Activated T-helper 17 cell treated with anti-CD3 and anti-CD28 coated beads, Interleukin-2, amount 50 U/mL, for 72 hours (primary cell): ENCODE measurements at places on chromosomes 4 and X.

DNA sequence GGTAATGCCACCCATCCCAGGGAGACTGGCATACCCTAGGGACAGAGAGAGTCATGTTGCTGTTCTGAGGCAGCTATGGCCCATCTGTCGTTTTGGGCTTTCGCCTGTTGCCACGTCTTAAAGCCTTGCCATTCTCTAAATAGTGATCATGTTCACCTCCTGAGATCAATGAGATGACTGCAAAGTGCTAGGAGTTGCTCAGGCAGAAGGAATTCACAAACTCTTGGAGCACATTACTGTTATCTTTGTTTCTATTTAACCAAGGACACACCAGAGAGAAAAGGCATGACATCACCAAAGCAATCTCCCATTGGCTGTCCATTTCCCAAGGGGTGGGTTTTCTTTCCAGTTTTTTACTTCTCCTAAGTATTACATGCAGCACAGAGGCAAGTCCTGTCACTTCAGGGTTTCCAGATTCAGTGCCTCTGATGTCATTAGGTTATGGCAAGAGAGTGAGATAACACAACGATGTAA, 37.1 kb upstream of the SETD7 start:
- no peak for ATAC-seq

GRCh38 chrX:138067415-138067814, 501.5 kb downstream of the ZIC3 start:
- ATAC-seq, result no peak

DNA sequence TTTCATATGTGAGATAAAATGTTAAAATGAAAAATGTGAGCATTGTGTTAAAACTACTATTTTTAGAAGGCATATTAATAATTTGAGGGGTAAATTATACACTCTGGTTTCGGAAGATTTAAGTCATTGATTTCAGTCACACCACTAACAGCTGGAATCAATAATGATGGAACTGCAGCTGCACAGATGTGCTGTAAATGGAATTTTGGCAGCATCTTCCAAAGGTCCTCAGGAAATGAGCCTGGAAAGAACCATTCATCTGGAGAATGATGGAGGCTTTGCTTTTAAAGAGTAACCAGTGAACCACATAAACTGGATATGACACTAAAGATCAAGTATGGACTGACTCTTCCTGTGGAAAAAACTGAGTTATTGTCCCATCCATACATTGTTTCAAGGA, 759.0 kb upstream of the EPHA5 start:
- no peak for ATAC-seq

- no peak for ATAC-seq
Measured at GRCh38 chr4:10326075-10326474, 131.2 kb downstream of the ZNF518B start.

- ATAC-seq, result no peak
Measured at GRCh38 chrX:74211911-74212310, 92.1 kb upstream of the ZCCHC13 start.

GRCh38 chr4:172287117-172287516, 473.9 kb downstream of the GALNTL6 start:
- no peak for ATAC-seq

DNA sequence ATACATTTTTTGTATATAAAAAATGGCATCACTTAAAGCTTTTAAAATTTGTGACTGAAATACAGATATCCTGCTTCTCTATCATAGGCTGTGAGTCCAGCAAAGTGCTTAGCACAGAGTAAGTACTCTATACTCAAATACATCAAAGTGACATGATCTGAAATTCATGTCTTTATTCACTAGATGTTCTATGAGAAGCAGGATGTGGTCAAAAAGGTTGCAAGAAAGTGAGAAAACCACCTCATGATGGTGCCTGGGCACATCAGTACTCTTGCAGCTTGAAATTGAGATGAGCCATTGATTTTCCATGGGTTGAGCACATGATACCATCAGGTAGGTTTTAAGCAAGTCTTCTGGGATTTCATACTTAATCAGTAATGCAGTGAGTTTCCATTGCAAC, 20.4 kb upstream of the SFRP2 start:
- peak; percentile 93 for ATAC-seq

DNA sequence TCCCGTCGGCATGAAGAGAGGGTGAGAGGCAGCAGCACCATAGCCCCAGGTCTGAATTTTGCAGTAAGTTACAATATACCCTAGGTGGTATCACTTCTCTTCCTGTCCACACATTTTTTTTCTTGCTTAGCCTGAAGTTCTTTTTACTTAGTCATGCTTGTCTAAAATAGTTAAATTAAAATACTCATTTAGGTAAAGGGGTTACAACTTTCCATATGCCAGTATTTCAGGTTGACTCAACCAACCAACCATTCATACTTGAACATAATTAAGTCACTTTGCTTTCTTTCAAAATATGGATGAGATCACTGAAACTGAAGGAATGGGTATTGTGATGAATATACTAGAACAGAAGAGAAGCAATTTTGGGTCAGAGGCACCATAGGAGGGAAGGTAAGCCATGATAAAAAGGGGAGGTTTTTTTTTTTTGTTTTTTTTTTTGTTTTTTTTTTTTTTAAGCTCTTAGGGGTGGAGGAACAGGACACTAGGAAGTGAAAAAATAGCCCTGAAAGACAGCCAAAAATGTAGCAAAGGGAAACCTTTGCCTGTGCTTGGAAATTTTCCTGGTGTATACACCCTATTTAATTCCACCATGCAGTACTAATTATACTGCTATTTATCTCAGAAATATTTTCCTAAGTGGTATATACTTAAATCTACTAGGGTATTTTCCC, 41.8 kb downstream of the RPS6KA3 start:
- peak; percentile 95 for ATAC-seq

- no peak for ATAC-seq
Measured at GRCh38 chr4:182018691-182019090, 224.5 kb upstream of the TENM3 start.

- ATAC-seq, result peak; percentile 46
Measured at GRCh38 chr4:85498068-85498733, 23.3 kb downstream of the ARHGAP24 start.

- ATAC-seq, result no peak
Measured at GRCh38 chr4:88078579-88078978, 71.1 kb downstream of the PKD2 start.

- no peak for ATAC-seq
Measured at GRCh38 chr4:186729856-186730255, 6.2 kb upstream of the FAT1 start.

GRCh38 chr4:74364652-74365491, at the start of gene EREG:
EREG (plus strand) TSS chr4:74365145; CDS start chr4:74365309, 164 bp downstream.
- peak; percentile 37 for ATAC-seq

DNA sequence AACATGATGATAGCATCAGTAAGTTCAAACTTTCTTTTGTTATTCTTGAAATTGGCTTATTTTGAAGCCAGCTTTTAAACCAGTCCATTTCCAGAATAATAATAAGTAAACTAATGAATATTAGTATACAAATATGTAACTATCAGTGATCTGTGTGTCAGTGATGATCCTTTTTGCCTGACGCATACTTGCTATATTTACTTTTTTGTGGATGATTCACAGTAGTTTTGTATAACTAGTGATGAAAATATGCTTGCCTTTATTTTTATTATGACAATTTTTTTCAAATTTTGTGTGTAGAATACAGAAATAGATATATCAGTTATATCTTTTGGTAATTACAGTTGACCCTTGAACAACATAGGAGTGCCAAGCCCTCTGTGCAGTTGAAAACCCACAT, 49.5 kb downstream of the USP53 start:
- no peak for ATAC-seq

- no peak for ATAC-seq
Measured at GRCh38 chr4:111937368-111937767, 207.9 kb upstream of the FAM241A start.
